NCI-H1417 treated with DMSO at 0.1 percent for 48 hours (cell line): ENCODE measurements at places on chromosomes 16 and 17.

- DNase-seq, result no peak
Measured at GRCh38 chr16:57868913-57869520, 66.7 kb upstream of the KIFC3 start.

DNA sequence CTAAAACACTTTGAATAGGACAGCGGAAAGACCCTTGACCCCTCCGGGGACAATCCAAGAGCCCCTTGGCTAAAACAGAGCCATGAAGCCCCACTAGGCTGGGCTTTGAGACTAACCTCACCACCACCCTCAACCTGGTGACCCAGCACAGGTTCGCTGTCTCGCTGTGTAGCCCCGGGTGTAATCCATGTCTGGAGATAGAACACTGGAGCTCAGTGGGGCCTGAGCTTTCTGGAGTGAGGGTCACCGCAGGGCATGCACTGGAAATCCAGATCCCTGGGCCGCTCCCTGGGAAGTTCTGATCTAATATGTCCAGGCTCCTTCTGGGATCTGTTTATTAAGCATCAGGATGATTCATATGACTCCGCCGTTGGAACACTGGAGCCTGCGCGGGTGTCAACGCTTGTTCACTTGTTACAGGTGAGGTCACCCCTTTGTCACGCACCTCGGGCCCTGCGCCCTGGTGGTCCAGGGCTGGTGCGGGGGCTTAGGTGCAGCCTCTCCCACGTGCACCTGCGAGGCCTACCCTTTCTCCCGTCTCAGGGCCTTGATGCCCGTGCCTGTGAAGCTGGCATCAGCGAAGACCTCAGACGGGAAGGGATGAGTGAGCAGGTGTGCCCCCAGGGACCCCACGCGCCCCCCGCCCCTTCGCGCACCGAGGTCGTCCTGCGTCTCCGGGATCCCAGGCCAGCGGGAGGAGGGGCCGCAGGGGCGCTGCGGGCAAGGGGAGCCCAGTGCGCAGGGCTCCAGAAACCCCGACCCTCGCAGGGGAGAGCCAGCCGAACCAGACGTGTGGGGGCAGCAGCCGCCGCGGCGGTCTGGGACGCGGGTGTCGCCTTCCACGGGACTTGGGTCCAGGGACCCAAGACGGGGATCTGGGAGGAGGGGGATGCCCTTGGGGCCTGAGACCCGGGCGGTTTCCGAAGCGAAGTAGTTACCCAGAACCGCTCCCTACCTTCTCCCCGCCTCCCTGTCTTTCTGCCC is 224.1 kb upstream of the FOXF1 start:
- DNase-seq, result no peak

DNA sequence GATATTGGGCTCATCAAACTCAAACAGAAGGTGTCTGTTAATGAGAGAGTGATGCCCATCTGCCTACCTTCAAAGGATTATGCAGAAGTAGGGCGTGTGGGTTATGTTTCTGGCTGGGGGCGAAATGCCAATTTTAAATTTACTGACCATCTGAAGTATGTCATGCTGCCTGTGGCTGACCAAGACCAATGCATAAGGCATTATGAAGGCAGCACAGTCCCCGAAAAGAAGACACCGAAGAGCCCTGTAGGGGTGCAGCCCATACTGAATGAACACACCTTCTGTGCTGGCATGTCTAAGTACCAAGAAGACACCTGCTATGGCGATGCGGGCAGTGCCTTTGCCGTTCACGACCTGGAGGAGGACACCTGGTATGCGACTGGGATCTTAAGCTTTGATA is 2.6 kb upstream of the HPR start:
- DNase-seq, result no peak

- no peak for DNase-seq
Measured at GRCh38 chr17:27895940-27896535, 2.9 kb upstream of the LYRM9 start.

GRCh38 chr17:57440522-57441269 is 184.4 kb downstream of the MSI2 start:
- DNase-seq, result no peak

DNA sequence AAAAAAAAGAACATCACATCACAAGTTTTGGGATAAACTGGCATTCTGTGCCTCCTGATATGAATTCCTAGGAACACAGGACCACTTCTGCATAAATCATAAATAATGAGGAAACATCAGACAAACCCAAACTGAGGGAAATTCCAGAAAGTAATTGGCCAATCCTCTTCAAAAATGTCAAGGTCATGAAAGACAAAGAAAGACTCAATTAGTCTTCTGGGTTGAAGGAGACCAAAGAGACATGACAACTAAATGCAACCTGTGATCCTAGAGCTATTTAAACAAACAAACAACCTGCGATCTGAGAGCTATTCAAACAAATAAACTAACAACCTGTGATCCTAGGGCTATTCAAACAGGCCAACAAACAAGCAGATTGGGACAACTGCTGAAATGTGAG is 144.3 kb downstream of the VPS53 start:
- no peak for DNase-seq

DNA sequence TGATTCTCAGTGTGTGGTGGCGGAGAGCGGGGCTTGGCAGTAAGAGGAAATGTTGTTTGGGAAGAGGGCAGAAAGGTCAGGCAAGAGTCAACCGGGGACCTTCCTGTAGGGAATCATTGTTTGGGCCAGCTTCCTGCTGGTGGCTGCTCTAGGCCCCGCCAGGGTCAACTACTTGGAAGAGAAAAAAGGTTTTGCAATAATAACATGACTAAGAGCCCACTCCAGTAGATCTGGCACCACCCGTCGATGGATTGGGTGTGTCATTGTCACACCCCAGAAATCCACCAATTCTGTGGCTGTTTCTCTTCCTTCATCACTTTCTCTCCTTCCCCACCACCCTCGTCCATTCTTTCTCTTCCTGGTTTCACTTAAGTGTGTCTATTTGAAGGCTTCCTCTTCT is 4.2 kb upstream of the KRT24 start:
- DNase-seq, result no peak

GRCh38 chr16:85935974-85936760 is 37.2 kb downstream of the IRF8 start:
- no peak for DNase-seq

- DNase-seq, result no peak
Measured at GRCh38 chr17:67602974-67603373, 114.8 kb upstream of the NOL11 start.

- DNase-seq, result no peak
Measured at GRCh38 chr16:81626181-81626674, 152.9 kb upstream of the PLCG2 start.

DNA sequence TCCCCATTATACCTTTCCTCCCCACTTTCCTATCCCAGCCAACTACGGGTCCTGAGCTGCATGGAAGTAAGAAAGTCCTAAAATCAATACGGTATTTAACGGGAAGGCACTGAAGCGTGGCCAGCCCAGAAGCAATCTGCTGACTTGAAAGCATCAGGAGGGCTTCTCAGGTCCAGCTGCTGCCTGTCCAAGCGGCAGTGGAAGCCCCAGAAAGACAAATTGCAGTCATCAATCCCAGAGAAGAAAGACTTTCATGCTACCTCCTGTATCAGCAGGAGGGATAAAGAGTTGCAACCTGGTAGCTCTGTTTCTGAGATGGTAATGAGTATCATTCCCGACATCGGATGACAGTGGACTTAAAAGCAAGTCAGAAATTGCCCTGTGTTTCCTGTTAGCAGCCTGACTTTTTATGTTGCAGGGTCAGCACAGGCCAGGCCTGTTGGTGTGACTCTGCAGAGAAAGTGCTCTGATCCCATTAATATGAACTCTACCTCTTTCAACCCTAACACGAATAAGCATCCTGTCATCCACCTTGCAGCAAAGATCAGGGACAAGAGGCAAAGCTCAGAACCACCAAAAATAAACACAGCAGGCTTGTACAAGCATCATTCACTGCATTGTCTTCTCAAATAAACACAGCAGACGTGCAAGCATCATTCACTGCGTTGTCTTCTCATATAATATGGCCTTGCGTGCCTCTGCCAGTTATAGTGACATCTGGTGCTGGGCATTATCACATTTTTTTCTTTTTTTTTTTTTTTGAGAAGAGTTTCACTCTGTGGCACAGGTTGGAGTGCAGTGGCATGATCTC is 358.6 kb upstream of the CDH11 start:
- DNase-seq, result no peak

- no peak for DNase-seq
Measured at GRCh38 chr17:66684261-66684660, 150.7 kb upstream of the CACNG5 start.

GRCh38 chr17:7477392-7478275 is 1.8 kb downstream of the ZBTB4 start:
- DNase-seq, result no peak

GRCh38 chr17:3892095-3892998 is 506 bp downstream of the CAMKK1 start:
- DNase-seq, result no peak

DNA sequence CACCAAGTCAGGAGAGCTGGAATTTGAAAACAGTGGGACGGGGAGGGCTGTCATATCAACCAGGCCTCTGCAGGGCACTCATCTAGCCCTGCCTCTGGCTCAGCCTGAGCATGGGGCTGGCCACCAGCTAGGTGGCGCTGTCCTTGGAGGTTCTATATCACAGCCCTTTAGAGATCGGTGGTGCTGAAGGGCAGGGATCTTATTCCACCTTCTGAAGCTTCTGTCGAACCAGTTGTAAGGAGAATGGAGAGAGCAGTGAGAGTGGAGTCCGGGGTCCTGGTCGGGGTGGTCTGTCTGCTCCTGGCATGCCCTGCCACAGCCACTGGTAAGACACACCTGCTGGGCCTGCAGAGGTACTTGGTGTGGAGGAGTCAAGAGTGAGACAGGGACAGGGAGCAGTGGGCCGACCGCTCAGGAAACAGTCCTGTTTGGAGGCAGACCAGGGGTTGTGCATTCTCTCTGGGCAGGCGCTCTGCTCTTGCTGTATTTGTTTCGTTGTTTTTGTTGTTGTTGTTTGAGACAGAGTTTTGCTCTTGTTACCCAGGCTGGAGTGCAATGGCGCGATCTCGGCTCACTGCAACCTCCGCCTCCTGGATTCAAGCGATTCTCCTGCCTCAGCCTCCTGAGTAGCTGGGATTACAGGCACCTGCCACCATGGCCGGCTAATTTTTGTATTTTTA is at the start of gene CES3:
Gene CES3, plus strand, starts transcription at position 202 of the 680 bp plus-strand sequence. Its CDS starts 42 bp downstream, at position 244.
- DNase-seq, result no peak

GRCh38 chr17:15309793-15310192 is 31.6 kb downstream of the TEKT3 start:
- no peak for DNase-seq

DNA sequence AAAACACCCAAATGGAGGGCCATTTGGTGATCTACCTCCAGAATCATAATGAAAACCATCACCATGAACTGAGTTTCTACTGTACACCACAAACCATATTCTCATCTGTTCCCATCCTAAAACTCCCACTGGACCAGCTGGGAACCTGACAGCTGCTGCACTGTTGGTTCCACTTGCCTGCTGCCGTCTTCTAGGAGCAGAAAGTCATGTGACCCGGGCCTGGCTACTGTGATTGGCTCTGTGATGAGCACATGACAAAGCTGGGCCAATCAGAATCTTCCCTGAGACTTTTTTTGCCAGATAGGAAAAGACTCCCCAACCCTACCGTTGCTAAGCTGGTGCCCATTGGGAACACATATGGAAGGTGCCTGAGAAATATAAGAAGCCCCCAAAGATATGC is 264.2 kb downstream of the MRTFB start:
- no peak for DNase-seq

- DNase-seq, result no peak
Measured at GRCh38 chr17:78737332-78737731, 44.7 kb downstream of the CYTH1 start.

- peak; percentile 10 for DNase-seq
Measured at GRCh38 chr16:84175350-84176081, 11.3 kb downstream of the TAF1C start.

- DNase-seq, result no peak
Measured at GRCh38 chr16:24834459-24835335, 11.1 kb upstream of the SLC5A11 start.

- no peak for DNase-seq
Measured at GRCh38 chr17:30379903-30380381, 1.2 kb downstream of the CPD start.

- no peak for DNase-seq
Measured at GRCh38 chr17:53032861-53033271, 789.9 kb upstream of the KIF2B start.

DNA sequence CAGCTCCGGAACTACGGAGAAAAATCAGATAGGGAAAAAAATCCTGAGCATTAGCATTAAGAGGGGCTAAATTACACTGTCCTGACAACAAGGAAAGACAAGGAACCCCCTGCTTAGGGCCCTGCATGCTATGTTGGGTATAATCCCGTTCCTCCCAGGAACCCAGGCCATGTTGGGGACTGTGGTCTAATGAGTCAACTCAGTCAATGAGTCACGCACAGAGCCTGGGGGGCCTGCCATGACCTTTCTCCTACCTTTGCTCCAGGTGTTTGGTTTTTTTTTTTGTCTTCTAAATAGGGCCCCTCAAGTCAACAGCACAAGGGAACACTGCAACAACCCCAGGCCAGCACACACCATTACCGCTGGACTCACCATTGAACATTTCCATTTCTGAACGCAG is 8.9 kb upstream of the ZNF200 start:
- no peak for DNase-seq

DNA sequence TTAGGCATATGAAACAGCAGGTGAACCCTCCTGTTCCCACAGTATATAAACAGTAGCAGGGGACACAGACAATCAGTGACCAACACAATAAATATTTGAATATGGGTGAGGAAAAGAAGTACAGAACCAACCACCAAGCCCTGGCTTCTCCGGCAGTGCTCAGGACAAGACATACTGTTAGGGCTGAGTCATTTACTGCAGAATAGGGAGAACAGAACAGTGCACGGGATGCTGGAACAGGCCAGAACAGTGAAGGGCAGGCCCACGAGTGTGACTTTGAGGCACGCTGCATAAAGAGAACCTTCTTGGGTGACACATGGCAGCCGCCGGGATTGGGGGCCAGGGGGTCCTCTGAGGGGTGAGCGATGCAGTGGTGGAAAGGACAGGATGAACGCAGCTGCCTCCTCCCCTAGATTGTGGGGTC is 160.4 kb downstream of the CMIP start:
- DNase-seq, result no peak

GRCh38 chr16:49466529-49466831 is 92.9 kb downstream of the C16orf78 start:
- DNase-seq, result no peak

GRCh38 chr16:28139530-28139929 is 72.2 kb downstream of the XPO6 start:
- no peak for DNase-seq

DNA sequence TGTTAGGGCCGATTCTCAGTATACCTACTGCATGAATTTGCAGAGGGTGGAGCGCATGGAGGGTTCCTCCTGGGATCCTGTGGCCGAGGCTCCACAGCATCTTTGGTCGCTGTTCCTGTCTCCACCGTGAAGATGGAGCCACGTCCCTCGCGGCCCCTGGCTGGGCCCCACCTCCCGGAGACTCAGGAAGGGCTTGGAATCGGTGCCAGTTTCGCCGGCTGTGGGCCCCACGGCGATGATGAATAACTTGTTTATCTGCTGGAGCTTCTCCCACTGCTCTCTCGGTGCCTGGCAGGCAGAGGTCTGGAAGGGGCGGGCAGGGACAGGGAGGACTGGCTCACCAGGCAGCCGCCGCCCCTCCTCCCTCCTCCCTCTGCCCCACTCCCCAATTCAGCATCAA is 8.1 kb downstream of the SLC5A11 start:
- no peak for DNase-seq

GRCh38 chr16:79186196-79186595 is 414.3 kb downstream of the MAF start:
- no peak for DNase-seq
